ENCODE measurements at places on chromosomes 12 and 14. TPM values are rescaled to one million over a fixed set of nuclear protein-coding genes. Genes with fewer than 3 reads are reported as not detected.

Gene CFAP54
- 5.6 TPM for total RNA-seq

Gene HIGD1C
- total RNA-seq, result not detected

DNA sequence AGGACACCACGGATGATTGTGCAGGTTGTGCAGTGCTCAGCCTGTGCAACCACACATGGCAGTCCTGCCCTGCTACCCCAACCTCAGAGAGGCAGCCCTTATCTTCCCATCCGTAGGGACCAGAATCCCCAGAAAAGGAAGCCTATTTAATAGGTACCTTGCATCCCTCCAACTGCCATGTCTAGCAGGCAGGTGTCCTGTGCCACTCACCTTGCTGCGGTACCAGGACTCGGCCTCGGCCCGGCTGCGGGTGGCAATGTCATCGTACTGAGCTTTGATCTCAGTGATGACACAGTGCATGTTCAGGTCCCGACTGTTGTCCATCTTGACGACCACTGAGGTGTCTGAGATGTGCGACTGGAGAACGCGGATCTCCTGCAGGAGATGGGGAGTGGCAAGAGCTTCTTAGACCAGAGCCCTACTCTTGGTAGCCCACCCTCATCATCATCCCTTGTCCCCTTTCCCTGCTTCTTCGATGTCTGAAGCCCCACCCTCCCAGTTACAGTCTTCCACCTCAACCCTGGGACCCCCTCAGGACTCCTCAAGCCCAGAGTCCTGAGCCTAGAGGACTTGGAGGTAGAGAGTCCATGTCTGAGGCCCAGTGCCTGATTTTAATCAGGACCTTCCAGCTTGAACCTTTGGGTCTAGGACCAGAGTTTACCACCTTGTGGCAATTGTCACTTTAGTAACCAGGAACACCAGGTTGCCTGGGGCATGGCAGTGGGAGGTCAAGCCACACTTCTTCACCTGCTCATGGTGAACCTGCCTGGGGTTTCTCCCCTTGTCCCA is 20.5 kb downstream of the KRT7 start:
- DNase-seq, result no peak

- DNase-seq, result no peak
Observed at GRCh38 chr12:16324772-16325171, 22.7 kb upstream of the MGST1 start.

GRCh38 chr14:33045760-33046159 is 107.1 kb downstream of the NPAS3 start:
- DNase-seq, result no peak
